ENCODE measurements at places on chromosomes 11 and 22. TPM values are rescaled to one million over a fixed set of nuclear protein-coding genes. Genes with fewer than 3 reads are reported as not detected.

DNA sequence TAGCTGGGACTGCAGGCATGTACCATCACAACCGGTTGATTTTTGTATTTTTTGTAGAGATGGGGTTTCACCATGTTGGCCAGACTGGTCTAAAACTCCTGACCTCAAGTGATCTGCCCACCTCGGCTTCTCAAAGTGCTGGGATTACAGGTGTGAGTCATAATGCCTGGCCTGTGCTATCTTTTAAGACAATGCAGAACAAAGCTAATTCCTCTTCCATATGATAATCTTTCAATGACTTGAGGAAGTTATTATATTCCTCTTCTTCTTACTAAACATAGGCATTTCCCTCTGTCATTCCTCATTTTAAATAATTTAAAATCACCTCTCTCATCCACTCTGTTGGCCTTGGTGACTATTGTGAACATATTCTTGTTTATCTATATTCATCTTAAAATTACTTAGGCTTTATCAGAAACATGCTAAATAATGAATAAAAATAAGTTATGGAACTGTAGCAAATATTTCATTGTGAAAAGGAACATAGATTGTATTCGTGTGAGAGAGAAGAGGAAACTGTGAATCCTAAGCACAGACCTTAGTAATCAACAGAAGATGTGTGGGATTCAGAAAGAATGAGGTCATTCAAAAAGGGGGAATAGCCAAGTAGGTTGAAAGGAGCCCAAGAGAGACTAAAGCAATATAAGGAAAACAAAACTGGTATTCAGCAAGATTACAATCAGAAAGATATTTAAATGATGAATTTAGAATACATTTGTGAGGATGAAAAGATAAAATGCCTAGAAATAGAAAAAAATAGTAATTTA is 269.4 kb downstream of the TTC28 start:
- peak; percentile 71 for DNase-seq

GRCh38 chr11:2557381-2557780 is 112.6 kb downstream of the KCNQ1 start:
- no peak for DNase-seq

Gene IMMP1L
- 11.4 TPM for total RNA-seq

GRCh38 chr11:13016415-13016814 is 7.3 kb downstream of the RASSF10 start:
- DNase-seq, result no peak

- no peak for DNase-seq
Measured at GRCh38 chr11:10272132-10272531, 21.9 kb downstream of the SBF2 start.

DNA sequence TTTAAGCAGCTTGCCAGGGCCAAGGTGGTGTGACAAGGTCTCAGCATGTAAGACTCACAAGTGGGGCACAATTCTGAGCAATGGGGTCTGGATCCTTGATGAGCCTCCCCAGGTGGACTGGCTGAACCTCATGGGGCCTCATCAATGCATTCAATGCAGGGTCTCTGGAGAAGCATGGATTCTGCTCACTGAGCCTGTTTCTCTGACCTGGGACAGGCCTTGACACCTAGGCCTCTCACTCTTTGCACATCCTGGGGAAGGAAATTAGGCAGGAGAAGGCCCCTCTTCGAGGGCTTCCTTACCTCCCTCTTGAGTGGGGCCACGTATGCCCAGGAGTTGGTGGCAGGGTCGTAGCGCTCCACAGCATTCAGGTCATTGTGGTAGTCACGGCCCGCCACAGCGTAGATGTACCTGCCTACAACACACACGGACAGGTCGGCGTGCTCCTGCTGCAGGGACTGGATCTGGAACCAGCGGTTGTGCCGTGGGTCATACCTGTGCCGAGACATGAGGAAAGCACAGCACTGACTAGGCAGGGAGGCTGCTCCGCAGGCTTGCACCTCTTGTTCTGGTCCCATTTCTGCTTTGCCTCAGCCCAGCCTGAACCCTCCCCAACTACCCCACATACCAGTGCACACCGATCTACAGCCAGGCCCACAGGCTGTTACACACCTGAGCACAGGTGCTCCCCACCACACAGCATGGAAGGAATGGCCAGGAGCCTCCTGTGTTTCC is 20.0 kb upstream of the SCARF2 start:
- no peak for DNase-seq

GRCh38 chr22:29380856-29381255 is 7.5 kb downstream of the AP1B1 start:
- no peak for DNase-seq

GRCh38 chr22:30282616-30283046 is 6.7 kb downstream of the CASTOR1 start:
- no peak for DNase-seq

DNA sequence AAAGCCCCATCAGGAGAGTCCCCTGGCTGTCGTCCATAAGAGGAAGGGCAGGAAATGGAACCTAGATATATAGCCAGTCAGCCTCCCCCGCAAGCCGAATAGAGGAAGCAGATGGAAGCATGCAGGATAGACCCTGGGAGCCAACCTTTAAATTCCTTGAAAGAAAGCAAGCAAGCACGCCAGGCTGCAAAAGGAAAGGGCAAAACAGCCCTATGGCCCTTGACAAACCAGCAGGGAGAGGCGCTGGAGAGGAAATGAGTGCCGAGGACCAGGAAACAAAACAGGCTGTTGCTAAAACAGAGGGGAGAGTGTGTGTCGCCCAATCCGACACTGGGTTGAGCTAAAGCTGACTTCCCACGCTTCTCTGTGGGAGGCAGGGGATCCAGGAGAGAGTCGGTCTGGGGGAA is 203.5 kb upstream of the MTNR1B start:
- peak; percentile 3 for DNase-seq

Gene LMO1
- total RNA-seq, result not detected

- peak; percentile 43 for DNase-seq
Measured at GRCh38 chr11:111676878-111677585, 74.8 kb downstream of the SIK2 start.

DNA sequence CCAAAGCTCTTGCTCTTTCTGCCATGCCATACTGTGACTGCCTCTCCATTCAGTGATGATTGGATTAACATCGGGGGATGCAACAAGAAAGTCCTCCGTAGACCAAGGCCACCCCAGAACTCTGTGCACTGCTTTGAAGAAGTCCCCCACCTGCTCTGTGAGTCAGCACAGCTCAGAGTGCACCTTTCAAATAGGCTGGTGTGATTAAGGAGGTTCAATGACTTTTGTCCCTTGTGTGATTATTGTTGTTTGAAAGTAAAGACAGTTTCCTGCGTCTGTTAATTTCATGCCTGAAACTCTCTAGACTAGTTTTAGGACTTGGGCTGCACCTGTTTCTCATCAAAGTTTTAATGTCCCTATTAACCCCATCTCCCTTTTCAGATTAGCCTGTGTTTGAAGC is 33.0 kb upstream of the DBX1 start:
- DNase-seq, result no peak

DNA sequence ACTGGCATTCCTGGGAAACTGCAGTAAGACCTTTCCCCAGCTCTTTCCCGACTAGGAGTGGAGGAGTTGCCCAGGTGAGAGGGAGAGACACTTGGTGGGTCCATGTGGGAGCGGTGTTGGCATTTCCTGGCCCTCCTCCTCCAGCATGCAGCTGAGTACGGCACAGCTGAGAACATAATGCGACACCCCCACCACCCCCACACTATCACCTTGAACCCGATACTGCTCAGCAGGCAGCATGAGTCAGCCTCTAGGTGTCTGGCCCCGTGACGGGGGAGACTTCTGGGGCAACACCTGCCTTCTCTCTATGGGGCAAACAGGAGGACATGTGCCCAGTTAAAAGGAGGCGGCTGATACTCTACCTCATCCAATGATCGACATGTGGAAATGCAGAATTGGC is 64.4 kb downstream of the PKNOX2 start:
- no peak for DNase-seq

DNA sequence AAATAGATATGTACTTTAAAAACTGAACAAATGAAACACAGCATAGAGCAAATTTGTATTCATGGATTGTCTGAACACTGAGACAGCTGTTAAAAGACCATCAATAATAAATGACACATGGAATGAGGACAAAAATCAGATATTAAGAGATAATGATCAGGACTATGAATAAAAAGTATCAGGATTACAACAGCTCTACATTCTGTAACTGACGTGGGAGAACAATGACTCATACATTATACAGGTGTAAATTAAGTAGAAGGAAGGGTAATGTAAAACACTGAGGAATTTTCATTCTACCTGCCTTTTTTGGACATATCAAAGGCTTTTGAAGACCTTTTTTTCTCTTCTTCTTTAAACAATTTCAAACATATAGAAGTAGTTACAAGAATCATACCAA is 310.9 kb upstream of the ANO3 start:
- no peak for DNase-seq
